Amygdala (tissue), 56 donors: ENCODE measurements at places on chromosomes 13 and 19.
A peak's percentile ranks its signal among the peaks of the same experiment; 100 is the strongest.

GRCh38 chr13:102877303-102877702 is 31.5 kb downstream of the ERCC5 start:
- no peak for DNase-seq

DNA sequence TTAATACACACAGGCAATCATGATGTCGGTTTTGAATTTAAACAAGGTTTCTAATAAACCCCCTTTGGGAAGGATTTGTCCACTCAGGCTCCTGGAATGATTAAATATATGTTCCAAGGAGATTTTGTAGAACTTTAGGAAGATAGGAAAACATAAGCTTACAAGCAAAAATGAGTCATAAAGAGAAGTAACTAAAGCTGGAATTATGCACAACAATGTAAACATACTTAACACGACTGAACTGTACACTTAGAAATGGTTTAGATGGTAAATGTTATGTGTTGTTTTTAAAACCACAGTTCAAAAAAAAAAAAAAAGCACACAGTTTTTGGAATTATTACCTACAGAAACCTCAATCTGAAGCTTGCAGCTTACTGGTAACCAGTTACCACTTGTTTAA is 304.4 kb downstream of the NALCN start:
- no peak for DNase-seq

- peak; percentile 64 for DNase-seq
These were observed 2.3 kb upstream of the C1QTNF9B start for GRCh38 chr13:23899555-23899954.

DNA sequence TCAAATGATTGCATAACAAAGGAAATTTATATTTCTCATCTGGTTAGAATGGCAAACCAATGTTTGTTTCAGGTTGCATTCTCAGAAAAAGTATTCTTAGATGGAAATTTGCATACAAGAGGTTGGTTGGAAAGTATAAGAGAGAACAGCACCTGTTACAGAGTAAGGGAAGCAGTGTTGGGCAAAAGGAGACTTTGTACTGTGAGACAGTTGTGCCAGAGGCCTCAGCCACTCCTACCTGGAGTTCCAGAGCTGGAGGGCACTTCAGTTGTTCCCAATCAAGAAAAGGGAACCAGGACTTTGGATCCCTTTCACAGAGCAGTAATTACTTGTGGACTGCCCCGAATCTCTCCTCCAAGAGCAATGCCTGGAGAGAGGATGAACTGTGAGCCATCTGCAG is 81.8 kb downstream of the SPRY2 start:
- no peak for DNase-seq

DNA sequence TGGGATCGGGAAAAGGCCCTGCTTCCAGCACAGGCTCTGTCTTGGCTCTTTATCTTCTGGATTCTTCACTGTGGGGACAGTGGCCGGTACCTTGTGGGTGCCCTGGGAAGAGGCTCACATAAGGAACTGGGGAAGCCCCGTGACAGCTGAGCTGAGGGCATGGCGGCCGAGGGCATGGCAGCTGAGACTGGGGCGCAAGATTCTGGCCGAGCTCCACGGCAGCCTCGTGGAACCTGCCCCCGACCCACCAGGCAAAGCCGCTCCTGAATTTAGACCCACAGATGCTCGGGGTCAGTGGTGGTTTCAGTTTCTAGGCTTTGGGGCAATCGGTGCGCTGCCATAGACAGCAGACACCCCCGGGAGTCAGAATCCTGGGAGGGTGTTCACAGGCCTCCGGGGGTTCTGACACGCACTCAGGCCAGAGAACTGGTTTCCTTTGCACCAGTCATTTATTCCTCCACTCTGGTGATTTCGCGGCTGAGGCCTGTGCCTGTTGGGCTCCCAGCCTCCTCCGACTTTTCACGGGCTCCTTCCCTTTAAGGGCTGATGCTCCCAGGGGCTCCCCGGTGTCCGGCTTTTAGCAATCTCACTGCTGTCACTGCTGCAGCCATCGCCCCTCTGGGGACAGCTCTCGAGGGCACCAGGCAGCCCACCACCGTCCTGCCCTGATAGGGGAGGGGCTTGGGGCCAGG is 117.6 kb downstream of the TEX29 start:
- DNase-seq = no peak

DNA sequence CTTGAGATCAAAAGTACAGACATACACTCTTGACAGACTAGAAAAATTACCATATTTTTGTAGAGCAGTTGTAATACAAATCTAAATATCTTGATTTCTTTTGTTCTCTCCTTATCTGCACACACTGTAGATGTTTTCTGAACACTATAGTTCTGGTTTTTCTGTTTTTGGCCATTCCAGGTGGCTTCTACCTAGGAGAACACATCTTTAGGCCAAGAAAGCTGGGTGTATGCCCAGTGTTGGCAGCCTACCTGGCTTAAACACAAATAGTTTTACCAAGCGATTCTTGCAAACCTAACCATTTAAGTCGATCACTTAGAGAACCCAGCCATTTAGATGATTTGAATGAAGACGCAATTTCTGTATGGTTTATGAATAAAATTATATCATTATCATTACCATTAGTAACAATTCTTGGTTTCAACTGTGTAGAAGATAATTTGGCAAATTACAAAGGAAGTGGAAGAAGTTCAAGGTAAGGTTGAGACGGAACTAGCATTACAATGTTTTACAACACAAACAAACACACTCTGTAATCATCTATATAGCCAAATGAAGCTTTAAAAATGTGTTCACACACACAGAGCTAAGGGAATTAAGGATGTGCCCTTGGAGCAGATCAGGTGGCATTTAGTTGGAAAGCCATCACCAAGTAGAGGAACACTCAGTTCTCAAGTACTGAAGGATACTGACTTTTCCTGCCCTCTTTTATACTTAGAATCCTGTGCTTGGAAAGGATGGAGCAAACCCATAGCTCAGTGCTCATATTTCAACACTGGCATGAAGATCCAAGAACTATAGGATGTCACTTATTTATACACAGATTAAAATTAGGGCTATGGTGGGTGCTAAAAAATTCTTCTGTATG is 36.2 kb downstream of the ERCC5 start:
- DNase-seq = no peak

- DNase-seq = peak; percentile 95
These were observed 3.1 kb downstream of the PPP1R14A start for GRCh38 chr19:38252941-38253691.

GRCh38 chr13:20171364-20171763 is 10.5 kb upstream of the GJA3 start:
- no peak for DNase-seq

- no peak for DNase-seq
These were observed 9.6 kb downstream of the TTYH1 start for GRCh38 chr19:54424660-54425381.

GRCh38 chr19:41064974-41065569 is 23.2 kb upstream of the CYP2A13 start:
- no peak for DNase-seq

DNA sequence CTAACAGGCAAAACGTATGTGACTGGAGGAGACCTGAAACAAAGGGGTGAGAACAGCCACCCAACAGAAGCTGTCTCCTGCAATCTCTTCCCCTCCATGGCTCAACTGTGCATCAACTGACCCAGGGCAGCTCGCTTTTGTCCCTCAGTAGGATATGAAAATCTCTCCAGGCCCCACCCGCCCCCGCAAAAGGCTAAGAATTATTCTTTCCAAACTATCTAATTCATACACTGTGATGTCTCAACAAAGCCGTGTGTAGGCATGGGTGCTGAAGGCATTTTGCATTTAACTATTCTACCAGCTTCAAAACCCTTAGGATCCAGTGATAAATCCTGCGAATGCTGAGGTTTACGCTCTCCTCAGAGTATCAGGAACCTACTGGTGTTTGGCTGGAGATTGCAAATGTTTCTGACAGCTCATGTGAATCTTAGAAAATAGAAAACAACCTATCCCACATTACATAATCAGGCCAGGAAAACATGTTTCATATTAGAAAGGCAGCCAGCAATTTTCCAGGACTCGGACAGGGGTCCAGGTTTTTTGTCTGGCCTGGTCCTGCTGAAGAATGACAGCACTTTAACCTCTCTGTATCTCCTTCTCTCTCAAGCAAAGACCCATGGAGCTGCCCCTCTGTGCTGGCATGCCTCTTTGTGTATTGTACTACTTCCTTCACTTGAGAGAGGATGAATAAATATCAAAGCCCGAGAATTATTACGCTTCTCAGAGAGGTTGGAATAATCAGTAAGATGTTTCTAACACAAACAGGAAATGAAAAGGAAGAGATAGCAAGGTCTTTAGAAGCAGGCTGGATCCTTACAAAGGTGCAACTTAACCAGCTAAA is 17.3 kb downstream of the DHRS12 start:
- no peak for DNase-seq

GRCh38 chr19:41299755-41300089 is 10.2 kb upstream of the CCDC97 start:
- no peak for DNase-seq

GRCh38 chr13:33868343-33868994 is 50.5 kb downstream of the RFC3 start:
- DNase-seq = no peak

DNA sequence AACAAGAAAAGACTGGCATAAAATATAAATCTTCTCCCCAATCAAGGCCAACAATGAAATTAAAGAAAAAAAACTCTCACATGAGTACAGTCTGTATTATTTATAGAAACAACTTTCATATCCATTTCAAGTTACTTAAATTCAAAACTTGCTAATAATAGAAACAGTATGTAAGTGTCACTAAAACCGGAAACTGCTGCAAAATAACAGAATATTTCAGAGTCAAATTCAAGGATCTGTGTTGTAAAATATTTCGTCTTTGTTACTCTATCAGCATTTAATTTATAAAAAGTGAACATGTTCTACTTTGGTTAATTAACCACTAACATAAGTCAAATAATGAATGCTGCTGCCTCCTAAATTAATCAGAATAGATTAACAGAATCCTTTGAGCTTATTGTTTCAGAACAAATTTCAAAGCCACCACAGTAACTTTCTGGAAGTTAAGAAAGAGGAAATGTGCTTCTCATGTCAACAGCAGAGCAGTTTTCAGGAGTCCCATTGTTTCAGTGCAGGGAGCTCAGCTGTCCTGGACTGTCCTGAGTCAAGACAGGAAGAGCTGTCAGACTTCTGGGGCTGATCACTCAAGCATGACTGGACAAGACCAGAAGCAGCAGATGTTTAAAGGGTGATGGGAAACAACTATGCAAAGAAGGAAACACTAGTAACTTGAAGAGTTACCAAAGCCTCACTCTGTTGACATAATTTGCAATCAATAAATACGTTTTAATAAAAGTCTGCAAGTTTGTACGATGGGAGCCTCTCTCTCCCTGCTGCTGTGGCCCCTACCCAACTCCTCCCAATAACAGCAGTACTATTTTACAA is 76.9 kb downstream of the FOXO1 start:
- DNase-seq = no peak

GRCh38 chr13:109545931-109546330 is 240.5 kb downstream of the IRS2 start:
- no peak for DNase-seq

DNA sequence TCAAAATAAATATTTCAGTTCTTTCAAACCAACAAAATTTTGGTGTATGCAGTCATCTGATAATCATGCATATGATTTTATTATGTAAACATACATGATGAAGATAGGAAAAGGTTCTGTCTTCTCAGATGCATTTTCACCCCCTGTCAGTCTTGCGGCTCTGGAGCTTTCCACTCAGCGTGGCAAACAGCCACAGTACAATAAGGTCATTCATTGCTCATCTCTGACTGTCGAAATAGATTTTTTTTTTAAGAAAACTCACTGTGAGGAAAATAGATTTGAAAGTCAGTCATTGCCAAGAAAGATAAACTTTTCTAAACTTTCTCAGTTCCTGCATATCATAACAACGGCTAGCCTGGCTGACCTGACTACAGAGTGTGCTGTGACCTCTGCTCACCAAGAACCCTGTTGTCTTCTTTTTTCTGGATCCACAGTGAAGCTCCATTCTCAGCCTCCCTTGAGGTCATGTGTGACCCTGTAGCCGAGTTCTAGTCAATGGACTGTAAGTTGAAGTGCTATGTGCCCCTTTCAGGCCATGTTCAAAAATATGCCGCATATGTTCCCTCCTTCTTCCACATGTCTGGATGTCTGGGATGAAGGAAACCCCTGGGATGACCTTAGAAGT is 519.6 kb downstream of the KLF5 start:
- DNase-seq = no peak

- no peak for DNase-seq
These were observed 62.0 kb upstream of the PDCD5 start for GRCh38 chr19:32519023-32519422.

DNA sequence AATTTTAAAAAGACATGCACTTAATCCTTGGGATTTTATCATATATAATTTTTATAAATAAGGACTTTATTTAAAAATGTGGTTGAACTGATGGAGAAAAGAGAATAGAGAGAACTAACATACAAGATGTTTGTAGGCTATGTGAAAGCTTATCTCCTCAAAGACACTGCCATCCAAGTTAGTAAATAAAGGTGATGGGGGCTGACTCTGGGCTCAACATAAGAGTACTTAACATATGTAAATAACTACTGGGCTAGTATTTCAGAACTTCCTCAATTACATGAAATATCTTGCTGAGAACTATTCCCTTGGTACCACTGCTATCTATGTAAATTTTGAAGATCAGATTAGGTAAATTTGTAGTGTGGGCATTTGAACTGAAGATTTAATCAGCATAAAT is 1017.3 kb upstream of the PCDH20 start:
- DNase-seq = no peak

- no peak for DNase-seq
These were observed 1937.3 kb downstream of the OLFM4 start for GRCh38 chr13:54965881-54966280.

GRCh38 chr13:52695856-52696255 is 43.2 kb downstream of the SUGT1 start:
- no peak for DNase-seq

DNA sequence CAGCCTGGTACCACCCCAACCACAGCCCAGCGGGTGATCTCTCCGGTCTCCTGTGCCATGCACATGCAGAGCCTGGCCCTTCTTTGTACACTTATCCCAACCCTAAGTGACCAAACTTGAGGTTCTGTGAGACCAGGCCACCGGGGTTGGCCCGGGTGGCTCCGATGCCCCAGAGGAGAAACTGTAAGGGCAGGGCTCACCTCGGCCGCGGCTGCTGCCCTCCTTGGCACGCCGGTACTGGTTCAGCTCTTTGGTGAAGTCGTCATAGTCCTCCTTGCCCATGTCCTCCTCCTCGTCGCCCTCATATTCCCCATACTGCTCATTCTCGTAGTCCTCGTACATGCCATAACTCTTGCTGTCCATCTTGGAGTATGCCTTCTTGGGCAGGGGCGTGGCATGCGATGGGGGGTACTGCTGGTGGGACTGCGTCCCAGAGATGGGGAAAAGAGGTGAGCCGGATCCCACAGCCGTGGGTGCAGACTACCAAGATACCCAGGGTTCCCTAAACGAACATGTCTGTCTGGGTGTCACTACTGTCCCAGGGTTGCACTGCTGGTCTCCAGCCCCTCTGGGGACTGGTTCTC is 23.7 kb downstream of the ZC3H4 start:
- no peak for DNase-seq

GRCh38 chr19:8023371-8023770 is 17.9 kb upstream of the ELAVL1 start:
- no peak for DNase-seq

GRCh38 chr13:26095846-26096610 is 44.2 kb upstream of the SHISA2 start:
- no peak for DNase-seq
